ENCODE measurements at places on chromosomes 2 and 18.
A peak's percentile ranks its signal among the peaks of the same experiment; 100 is the strongest.

DNA sequence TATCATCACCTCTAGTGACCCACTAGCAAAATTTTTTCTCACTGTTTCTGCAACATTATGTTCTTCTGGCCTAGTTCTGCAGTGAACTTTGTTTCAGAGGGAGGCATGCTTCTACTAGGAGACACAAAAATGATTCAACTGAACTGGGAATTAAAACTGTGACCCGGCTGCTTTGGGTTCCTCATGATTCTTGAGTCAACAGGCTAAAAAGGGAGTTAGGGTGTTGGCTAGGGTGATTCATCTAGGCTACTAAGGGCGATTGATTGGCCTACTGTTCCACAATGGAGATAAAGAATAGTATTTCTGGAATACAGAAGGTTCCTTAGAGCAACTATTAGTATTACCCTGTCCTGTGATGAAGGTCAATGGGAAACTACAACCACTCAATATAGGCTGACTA is 179.5 kb downstream of the PPP1R1C start:
- no peak for DNase-seq

GRCh38 chr2:217934321-217935131 is 68.3 kb downstream of the TNS1 start:
- DNase-seq, result no peak

DNA sequence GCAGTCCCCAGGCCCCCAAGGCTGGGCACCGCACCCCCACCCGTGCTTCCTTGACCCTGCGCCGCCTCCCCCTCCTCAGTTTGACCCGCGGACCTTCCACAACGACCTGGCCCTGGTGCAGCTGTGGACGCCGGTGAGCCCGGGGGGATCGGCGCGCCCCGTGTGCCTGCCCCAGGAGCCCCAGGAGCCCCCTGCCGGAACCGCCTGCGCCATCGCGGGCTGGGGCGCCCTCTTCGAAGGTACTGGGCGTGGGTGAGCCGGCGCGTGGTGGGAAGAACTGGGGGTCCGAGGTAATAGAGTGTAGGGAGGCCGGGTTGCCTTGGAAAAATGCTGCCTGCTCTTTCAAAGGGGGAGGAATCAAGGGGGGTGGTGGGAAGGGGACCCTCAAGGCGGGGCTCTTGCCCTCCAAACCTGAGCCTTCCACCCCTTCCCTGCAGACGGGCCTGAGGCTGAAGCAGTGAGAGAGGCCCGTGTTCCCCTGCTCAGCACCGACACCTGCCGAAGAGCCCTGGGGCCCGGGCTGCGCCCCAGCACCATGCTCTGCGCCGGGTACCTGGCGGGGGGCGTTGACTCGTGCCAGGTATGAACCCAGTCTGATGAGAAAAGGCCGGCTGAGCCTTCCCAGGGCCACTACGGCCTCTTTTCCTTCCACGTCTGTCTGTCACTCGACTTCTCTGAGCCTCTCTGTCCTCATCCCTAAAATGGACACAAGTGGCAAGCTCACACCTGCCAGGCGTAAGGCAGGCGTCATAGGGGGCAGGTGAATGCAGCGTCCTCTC is 2.6 kb downstream of the PRSS56 start:
- no peak for DNase-seq

- DNase-seq, result no peak
Measured at GRCh38 chr2:199228887-199229819, 228.6 kb downstream of the SATB2 start.

GRCh38 chr2:16666449-16666801 is 791 bp upstream of the CYRIA start:
- DNase-seq, result no peak

GRCh38 chr18:74498712-74499627 is 2.8 kb downstream of the CNDP2 start:
- no peak for DNase-seq

- no peak for DNase-seq
Measured at GRCh38 chr18:69636529-69637301, 236.0 kb downstream of the DOK6 start.

DNA sequence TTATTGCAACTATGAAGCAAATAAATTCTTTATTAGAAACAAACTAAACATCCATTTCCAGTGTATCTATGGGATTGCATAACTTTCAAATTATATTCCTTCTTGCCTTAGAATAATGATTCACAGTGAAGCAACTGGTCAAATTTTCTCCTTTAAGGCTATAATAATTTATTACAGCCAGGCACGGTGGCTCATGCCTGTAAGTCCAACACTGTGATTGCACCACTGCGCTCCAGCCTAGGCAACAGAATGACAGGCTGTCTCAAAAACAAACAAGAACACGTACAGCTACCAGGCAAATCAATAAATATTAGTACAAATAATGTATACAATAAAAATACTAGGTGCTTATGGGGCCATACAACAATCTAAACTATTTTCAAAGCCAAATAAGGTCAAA is 1416.2 kb downstream of the LRP1B start:
- no peak for DNase-seq

- DNase-seq, result no peak
Measured at GRCh38 chr2:67628892-67629291, 231.8 kb downstream of the ETAA1 start.

DNA sequence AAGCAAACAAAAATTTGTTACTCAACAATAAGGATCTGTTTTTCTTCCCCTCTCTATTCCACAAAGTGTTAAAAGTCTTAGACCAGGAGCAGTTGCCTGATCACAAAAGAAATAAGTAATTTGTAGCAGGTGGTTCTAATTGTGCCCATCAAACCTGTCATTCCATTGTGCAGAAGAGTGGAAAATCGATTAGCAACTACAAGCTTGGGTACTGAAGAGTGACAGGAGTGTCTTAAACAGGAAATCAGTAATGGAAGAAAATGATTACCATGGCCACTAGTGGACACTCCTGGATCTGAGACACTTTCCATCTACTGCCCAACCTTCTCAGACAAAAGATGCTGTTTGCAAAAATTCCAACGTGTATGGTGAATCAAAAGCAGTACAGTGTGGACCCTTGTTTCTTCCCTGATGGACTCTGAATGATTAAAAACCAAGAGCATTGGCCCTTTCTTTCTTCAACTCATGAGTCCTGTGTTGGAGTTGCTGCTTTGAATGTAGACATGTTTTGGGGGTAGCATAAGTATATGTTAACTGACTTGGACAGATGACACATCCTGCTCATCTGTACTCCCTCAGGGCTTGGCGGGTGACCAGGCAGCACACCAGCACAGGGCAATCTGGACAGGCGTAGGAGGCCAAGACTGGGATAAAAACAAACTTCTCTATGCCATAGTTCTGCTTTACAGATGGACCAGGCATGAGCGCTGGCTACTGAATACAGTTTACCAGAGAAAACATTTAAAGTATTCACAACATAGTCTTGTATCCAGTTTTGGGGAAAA is 51.9 kb downstream of the PLA2R1 start:
- DNase-seq, result no peak

DNA sequence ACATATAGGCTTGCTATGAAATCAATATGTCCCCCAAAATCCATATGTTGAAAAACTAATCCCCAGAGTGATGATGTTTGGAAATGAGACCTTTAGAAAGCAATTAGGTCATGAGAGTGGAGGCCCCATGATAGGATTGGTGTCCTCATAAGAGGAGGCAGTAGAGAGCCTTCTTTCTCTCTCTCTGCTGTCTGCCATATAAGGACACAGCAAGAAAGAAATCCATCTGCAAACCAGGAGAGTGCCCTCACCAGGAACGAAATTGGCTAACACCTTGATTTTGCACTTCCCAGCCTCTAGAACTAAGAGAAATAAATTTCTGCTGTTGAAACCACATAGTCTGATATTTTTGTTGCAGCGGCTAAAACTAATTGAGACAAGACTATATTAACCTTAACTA is 89.5 kb downstream of the NBAS start:
- DNase-seq, result no peak

GRCh38 chr2:174593574-174594203 is 3.9 kb downstream of the WIPF1 start:
- DNase-seq, result no peak

- DNase-seq, result no peak
Measured at GRCh38 chr18:24754583-24755253, 294.3 kb downstream of the HRH4 start.

- DNase-seq, result no peak
Measured at GRCh38 chr2:215332872-215333595, 21.2 kb downstream of the ATIC start.

GRCh38 chr2:68516051-68516955 is 48.9 kb downstream of the APLF start:
- no peak for DNase-seq

- no peak for DNase-seq
Measured at GRCh38 chr18:4444306-4444705, 10.8 kb downstream of the DLGAP1 start.

- no peak for DNase-seq
Measured at GRCh38 chr2:127365211-127365643, 22.5 kb downstream of the MAP3K2 start.

DNA sequence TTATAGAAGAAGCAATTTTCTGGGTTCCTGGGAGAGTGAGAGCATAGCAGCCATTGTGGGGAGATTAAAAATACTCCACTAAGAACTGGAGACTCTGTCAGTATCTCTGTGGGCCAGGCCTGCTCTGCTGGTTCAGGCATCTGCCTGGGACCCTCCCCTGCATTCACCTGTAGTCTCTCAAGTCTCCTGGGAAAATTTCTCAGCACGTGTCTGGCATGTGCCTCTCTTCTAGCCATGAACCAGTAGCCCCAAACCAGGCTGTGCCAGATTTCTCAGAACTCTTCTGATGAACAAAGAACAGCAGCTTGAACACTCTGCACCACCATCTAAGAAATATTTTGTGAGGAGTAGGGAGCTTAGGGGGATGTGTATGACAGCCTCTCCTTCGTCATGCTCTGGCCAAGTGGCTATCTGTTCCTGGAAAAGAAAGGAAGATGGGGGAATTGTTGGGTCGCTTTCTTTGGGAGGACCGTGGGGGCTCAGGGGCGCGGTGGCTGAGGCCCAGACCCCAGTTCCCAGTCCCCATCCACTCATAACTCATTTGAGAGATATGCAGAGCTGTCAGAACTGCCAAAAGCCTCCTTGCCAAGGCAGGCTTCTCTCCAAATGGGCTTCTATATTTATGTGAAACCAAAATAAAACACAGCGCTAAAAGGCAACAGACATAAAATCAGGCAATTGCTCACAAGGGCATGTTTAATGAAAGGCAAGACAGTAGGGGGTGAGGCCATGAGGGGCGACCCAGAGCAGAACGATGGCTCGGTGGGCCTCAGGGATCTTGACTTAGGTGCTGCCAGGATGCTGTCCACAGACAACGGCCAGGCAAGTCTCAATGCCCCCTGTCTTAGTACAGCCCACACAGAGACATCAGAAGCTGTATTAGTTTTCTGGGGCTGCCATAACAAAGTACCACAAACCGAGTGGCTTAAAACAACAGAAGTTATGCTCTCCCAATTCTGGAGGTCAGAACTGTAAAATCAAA is 114.7 kb upstream of the TNP1 start:
- no peak for DNase-seq

DNA sequence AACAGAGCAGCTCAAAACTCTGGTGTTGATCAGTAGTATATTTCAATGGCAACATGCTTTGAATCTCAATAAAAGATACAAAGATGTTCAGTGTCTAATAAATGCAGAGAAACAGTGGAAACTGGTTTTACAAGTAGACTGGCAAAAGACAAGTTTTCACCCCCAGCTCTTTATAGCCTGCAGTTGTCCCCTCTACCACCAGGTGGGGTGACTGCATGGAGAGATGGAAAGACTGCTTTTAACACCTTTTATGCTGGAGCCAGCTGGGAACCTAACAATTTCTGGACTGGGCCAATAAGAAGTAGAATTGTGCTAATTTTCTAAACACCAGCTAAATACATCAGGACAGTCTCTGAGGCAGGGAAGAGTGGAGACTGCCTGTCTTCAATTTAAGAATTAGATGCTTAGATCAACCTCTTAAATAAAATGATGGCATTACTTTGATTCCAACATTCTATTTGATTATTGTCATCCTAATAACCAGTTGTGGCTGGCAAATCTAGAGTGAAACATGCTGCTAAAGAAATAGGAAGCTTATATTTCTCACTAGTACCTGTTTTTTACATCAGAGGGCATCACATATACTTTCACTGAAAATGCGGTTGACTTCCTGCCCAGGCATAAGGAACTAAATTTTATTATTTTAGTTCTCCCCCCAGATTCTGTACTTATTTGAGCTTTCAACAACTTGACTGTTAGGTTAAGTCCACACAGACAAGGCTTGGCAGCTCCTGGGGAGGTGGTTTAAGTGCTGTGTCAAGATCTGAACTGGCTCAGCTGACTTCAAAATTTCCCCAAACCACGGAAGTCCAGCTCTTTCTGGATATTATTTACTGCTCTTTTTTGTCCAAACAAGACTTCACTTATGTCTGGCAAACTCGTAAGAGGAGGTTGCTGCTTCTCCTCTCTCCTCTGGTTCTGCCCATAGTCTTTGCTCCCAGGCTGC is 140.5 kb downstream of the TPGS2 start:
- peak; percentile 23 for DNase-seq

GRCh38 chr2:136113209-136113971 is 4.6 kb downstream of the CXCR4 start:
- no peak for DNase-seq

GRCh38 chr2:47725808-47726207 is 57.1 kb upstream of the MSH6 start:
- DNase-seq, result no peak

GRCh38 chr2:11056614-11057013 is 98.7 kb upstream of the SLC66A3 start:
- DNase-seq, result no peak

DNA sequence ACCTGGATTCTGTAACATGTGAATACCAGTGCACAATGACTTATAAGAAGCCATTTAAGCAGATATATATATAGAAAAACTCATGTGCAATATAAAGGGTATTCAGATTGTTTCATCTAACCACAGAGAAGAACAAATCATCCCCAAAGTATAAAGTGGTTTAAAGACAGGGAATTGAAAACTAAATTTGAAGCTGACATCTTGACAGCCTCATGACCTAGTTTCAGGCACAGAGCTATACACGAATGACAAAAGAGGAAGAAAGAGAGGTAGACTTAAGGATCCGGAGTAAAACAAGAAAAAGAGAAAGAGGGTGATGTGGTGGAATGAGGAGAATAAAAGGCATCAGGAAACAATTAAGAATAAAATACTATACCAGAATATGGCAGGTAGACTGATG is 194.5 kb downstream of the EPHA4 start:
- no peak for DNase-seq

DNA sequence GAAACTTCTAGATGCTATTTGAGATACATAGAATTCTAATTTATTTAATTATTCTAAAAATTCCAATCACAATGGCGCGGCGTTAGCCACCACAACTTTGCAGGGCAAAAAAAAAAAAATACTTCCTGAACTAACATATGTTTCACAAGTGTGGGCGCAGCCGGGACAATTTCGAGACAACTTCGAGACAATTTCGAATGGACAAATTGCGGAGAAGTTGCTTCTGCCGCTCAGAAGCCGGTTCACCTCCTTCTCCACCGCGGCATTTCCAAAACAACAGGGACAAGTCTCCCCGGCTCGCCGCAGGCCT is 842 bp downstream of the PAX3 start:
- no peak for DNase-seq

Measured in GM12892 (cell line).